ENCODE measurements at places on chromosomes 5 and 9.

DNA sequence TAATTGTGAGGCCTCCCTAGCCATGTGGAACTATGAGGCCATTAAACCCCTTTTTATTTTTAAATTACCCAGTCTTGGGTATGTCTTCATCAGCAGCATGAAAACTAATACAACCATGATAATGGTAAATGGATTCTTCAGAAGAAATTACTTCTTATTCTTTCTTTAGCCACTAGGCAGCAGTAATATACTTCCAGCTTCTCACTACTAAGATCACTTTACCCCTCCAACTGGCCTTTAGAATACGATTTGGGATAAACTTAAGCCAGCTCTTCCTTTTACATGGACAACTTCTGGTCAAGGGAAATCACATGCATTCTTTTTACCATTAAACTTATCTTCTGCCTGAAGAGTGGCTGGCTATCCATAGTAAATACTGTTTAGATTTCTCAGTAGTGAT, 355.4 kb downstream of the MAN2A1 start:
- DNase-seq: no peak

DNA sequence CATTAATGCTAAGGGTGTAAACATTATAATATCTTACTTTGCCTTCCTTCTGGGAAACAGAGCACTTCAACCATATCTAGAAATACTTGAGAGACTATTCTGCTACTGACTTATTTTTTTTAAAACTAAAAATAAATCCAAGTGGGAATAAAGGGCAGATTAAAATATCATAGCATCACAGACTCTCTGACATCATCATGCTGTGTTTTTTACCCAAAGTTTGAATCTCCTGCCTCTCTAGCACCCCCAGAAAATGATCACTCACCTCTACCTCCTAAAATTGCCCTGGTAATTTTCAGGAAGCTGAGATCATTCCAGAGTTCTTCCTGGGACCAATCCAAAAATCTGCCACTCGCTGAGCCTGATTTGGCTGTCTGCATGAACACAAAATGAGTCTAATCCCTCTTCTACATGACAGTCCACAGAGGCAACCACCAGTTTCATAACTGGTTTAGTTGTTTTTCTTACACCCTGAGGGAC, 813.8 kb upstream of the DMAC1 start:
- no peak for DNase-seq

DNA sequence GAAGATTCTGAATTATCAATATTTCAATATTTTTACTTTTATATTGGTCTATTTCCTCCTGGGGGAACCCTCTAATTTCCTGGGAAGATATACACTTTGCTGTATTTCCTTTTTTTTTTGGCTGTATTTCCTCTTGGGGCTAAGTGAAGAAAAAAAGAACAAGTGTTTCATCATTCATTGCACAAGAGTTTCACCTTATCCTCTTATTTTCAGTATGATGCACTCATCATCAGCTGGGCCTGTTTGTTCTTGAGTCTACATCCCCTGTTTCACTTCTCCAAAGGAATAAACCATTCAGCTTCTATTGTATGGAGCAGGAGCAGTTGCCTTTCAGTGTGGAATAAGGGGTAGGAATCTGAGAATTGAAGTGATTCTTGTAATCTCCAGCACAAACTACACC, 210.8 kb downstream of the FAM170A start:
- DNase-seq: no peak

- DNase-seq: no peak
Observed at GRCh38 chr9:107008011-107008410, 145.0 kb downstream of the ZNF462 start.

DNA sequence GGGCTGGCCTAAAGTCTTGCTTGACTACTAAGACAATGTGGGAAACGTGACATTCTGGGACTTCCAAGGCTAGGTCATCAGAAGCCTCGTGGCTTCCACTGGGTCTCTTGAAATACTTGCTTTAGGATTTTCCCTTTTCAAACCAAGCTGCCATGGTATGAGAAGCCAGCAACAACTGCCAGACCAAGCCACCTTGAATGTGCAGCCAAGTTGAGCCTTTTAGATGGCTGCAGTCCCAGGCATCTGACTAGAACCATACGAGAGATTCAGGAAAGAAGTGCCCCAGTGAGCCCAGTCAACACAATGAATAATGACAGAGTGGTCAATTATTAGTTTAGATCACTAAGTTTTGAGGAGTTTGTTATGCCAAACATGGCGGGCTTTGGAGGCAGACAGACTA, 143.3 kb downstream of the SLF1 start:
- DNase-seq: no peak

DNA sequence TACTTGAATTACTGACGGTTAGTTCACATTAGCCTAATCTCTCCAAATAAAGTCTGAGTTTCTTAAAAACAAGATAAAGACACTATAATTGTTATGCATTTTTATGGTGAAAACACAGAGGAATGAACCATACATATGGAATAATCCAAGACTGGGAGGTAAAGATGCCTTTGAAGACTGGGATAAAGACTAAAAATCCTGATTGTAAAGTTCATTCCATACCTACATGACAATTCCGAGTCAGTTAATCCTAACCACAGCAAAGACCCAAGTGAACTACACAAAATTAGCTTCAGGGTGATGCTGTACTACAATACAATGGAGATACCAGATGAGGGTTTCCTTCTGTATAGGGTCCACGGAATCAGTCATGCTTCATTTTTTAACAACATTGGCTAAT, 6.3 kb downstream of the AP3B1 start:
- no peak for DNase-seq

GRCh38 chr9:123834889-123835562, 94.9 kb downstream of the DENND1A start:
- DNase-seq: no peak

DNA sequence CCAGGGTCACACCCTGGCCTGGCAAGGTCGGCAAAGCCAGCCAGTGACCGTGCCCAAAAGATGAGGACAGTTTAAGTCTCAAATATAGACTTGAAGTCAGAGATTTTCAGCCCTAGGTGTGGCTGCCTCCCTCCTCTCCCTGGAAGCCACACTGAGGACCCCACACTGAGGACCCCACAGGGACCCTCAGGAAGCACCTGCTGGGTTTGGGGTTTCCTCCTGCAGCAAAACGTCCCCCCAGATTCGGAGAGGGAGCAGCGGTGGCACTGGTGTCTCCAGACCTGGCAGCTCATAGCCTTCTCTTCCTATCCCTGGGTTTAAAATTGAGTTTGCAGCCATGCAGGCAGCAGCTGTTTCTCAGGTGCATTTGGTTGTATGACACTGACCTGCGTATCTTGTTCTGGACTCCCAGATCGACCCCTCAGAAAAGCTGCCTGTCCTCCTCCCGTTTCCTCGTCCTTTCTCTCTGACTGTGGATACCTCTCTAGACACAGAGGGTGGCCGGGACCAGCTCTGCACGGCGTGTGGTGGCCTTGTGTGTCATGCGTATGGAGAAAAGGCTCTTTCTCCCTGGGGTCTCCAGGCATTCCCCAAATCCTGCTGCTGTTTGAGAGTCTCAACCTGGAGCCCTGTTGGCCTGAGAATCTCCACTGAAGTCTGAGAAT, 36.6 kb downstream of the MRPL36 start:
- no peak for DNase-seq

- DNase-seq: no peak
Observed at GRCh38 chr5:113608113-113608596, 94.7 kb downstream of the YTHDC2 start.

DNA sequence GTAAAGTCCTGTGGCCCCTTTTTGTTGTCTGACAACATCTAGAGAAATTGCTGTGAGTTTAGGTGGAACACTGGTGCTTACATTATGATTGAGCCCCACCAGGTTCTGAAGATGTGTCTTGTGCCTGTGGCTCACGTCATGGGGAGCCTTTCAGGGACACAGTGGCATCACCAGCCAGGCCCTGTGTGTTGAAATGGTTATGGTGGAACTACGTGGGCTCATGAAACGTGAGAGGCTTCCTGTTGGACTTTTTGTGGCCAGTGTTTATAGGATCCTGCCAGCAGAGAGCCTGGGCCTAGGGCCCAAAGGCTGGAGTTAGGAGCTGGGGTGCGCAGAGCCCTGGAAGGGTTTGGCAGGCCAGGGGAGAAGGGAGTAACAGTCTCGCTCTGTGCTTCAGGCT, 46.8 kb downstream of the TENT4A start:
- no peak for DNase-seq

- no peak for DNase-seq
Observed at GRCh38 chr9:124011460-124012301, at the start of gene LHX2. Gene LHX2 (plus strand): TSS chr9:124011768. CDS start chr9:124012349, 581 bp downstream.

GRCh38 chr5:16542236-16542635, 74.6 kb downstream of the RETREG1 start:
- DNase-seq: no peak

DNA sequence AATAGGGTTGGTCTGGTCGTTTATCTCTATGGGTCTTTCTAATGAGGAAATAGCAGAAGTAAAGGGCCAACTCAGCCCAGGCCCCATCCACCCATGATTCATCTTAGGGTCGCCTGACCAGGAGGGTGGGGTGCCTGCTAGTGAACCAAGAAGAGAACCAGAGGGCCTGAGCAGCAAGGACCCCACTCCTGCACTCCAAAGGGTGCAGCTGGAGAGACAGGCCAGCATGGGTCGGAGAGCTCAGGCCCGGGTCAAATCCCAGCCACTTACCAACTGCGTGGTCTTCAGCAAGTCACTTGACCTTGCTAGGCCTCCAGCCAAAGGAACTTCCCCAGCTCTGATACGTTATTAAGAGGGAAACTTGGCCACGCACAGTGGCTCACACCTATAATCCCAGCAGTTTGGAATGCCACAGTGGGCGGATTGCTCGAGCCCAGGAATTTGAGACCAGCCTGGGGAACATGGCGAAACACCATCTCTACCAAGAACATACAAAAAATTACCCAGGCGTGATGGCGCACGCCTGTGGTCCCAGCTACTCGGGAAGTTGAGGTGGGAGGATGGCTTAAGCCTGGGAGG, 4.3 kb downstream of the BBLN start:
- no peak for DNase-seq

- DNase-seq: no peak
Observed at GRCh38 chr9:130694205-130694604, 625 bp downstream of the EXOSC2 start.

- DNase-seq: no peak
Observed at GRCh38 chr5:150067405-150067960, 18.9 kb downstream of the CSF1R start.

GRCh38 chr9:127224883-127225739, 39.5 kb upstream of the GARNL3 start:
- DNase-seq: peak; percentile 90

DNA sequence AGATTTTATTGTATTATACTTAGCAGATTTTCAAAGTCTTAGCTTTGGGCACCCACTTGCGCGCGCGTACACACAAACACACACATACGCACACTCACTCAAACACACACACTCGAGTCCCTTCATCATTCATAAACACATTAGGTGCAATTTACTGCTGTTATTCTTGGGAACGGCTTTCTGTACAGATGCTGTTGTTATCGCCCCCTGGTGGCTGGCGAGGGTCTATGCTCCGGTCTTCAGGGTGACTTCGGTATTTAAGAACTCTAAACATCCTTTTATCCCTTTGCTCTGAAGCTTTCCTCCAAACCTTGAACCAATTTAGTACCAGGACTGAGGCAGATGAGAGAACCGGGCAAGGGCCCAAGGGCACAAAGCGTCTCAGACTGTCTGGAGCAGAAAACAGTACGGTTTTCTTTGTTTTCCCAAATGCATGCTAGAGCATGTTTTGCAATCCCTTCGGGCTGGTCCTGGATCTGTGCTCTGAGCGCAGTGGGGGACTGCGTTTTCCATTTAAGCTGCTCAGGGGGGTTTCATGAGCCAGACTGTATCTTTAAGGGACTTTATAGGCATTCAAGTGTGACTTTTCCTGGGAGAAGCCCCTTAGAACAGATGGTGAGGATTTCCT, 1.7 kb upstream of the SLIT3 start:
- DNase-seq: peak; percentile 38

- no peak for DNase-seq
Observed at GRCh38 chr5:174423558-174423957, 300.8 kb upstream of the MSX2 start.

- peak; percentile 7 for DNase-seq
Observed at GRCh38 chr9:36037549-36038122, 923 bp downstream of the RECK start.

DNA sequence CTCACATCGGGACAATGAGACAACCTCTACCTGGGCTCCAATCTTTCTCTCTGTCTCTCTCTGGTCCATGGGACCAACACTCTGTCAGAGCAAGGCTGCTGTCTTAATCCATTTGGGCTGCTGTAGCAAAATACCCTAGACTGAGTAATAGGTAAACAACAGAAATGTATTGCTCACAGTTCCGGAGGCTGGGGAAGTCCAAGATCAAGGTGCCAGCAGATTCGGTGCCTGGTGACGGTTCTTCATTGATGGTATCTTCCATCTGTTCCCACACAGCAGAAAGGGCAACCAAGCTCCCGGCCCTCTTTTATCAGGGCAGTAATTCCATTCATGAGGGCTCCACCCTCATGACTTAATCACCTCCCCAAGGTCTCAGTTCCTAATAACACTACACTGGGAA, 61.3 kb upstream of the SPOCK1 start:
- no peak for DNase-seq

GRCh38 chr5:157750320-157750719, 6.8 kb downstream of the LSM11 start:
- no peak for DNase-seq

DNA sequence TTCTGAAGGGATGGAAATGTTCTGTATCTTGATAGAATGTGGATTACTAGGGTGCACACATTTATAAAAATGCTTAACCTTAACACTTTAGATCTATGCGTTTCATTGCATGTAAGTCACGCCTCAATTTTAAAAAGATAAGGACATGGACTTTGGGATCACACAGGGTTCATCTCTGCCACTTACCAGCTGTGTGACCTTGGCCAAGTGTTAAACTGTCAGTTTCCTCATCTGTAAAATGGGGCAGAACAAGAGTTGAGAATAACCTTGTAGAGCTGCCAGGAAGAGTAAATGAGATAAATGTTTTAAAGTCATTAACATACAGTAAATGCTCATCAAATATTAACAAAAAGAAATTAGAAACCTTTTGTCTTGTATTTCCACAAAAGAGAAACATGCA, 53.5 kb downstream of the NR6A1 start:
- DNase-seq: no peak

DNA sequence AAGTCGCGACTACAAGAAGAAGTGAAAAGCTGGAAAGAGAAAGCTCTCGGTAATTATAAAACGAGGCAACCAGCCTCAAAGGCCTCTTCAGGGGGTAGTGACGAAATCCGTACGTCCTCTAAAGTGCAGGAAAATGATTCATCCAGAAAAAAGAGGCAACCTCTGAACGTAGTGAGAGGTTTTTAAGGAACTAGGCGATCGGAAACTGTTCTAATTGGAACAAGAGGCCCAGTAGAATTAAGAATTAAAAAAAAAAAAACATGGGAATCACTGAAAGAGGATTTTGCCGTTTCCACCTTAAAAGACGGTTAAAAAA, 1.0 kb downstream of the CSNK1A1 start:
- no peak for DNase-seq

- no peak for DNase-seq
Observed at GRCh38 chr9:15499139-15499538, 11.6 kb downstream of the PSIP1 start.

- DNase-seq: no peak
Observed at GRCh38 chr5:17154211-17154996, 63.0 kb upstream of the BASP1 start.

GRCh38 chr9:8371686-8372085, 572.1 kb upstream of the DMAC1 start:
- DNase-seq: no peak

GRCh38 chr5:11909471-11909870, 5.2 kb upstream of the CTNND2 start:
- no peak for DNase-seq

- no peak for DNase-seq
Observed at GRCh38 chr9:8633784-8634183, 834.2 kb upstream of the DMAC1 start.

GRCh38 chr5:133775584-133776304, 163.4 kb upstream of the FSTL4 start:
- DNase-seq: no peak

Measured in activated T-cell treated with anti-CD3 and anti-CD28 coated beads for 1 hour (primary cell).